ENCODE measurements at places on chromosomes 7 and 10.

- no peak for DNase-seq
Observed at GRCh38 chr10:129955601-129956285, 8.3 kb downstream of the EBF3 start.

DNA sequence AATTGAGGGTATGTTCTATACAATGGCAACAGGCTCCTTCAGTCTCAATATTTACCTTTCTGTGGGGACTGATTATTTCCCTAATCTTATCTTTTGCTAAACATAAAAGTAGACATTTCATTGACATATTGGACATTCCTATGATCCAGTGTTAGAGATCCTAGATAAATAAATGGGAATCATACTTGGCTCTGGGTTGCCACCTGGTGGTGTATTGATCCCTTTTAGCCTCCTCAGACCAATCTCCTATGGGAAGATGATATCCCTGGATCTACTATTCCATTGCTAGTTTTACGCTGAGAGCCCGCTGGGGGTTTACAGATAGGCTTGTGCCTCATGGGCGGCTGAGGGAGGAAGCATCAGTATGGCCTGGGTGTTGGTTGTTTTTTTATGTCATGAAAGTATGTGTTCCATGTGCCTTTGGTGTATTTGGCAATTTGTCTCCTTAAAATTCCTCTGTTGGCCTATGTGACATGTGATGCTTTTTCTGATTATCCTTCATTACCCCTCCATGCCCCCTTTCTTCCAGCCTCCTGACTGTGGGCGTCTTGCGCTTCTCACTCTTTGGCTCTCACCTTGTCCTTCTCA lies 18.8 kb downstream of the CELF2 start:
- DNase-seq: no peak

GRCh38 chr7:93188870-93189634 lies 37.2 kb downstream of the HEPACAM2 start:
- no peak for DNase-seq

- no peak for DNase-seq
Observed at GRCh38 chr7:79862447-79863210, 272.0 kb upstream of the GNAI1 start.

- no peak for DNase-seq
Observed at GRCh38 chr10:34726862-34727261, 88.2 kb downstream of the PARD3 start.

GRCh38 chr10:66772548-66773471 lies 153.0 kb upstream of the LRRTM3 start:
- no peak for DNase-seq

- DNase-seq: no peak
Observed at GRCh38 chr7:141714571-141714970, 6.4 kb downstream of the WEE2 start.

DNA sequence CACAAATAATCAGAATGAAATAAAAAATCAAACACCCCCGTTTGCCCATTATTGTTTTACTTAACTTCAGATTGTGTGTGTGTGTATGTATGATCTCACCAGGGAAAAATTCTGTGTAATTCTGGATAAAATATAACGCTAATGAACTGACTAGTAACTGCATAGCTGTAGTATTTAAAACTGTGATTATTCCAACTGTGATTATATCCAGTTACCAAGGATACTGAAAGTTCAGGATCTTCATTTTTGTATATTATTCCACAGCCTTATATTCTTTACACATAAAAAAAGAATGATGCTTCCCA lies 2.9 kb downstream of the TWIST1 start:
- DNase-seq: no peak

DNA sequence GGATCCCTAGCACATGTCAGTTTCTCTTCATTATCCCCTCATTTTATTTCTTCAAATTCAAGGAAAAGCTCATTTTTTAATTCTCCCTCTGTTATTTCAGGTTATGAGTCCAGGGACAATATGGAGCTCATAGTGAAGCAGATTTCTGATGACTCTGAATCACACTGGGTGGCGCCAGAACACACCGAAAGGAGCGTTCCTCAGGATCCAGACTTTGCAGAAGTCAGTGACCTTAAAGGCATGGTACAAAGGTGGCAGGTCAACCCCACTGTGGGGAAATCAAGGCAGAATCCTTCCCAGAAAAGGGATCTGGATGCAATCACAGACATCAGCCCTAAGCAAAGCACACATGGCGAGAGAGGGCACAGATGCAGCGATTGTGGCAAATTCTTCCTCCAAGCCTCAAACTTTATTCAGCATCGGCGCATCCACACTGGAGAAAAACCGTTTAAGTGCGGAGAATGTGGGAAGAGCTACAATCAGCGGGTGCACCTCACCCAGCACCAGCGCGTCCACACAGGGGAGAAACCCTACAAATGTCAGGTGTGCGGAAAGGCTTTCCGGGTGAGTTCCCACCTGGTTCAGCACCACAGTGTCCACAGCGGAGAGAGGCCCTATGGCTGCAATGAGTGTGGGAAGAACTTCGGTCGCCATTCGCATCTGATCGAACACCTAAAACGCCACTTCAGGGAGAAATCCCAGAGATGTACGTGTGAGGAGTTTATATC lies 21.4 kb downstream of the ZKSCAN5 start:
- no peak for DNase-seq

DNA sequence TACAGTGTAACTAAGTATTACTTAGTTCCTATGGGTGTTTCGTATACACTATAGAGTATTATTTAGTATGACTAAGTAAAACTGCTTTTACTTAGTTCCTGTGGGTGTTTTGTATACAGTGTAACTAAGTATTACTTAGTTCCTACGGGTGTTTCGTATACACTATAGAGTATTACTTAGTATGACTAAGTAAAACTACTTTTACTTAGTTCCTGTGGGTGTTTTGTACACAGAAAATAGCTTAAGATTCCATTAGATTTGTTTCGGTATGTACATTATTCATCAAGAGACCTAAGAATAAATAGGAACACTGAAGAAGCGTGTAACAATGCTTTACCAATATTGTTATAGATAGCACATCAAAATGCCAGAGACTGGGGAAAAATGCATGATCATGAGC lies 25.0 kb downstream of the IGF2BP3 start:
- no peak for DNase-seq

DNA sequence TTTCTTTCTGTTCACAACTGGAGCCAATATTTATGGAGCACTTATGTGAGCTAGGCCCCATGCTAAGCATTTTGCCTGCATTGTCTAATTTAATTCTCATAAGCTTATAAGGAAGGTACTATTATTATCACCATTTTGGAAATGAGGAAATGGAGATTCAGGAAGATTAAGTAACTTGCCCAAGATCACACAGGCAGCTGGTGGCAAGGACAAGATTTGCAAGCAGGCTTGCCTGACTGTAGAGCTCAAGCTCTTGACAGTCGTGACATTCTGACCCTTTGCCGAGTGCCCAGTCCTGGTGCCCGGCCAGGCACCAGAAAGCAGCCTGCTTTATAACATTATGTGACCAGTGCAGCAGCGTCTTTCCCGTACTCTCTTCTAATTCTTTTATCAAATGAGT lies 38.2 kb downstream of the WNT2 start:
- no peak for DNase-seq

DNA sequence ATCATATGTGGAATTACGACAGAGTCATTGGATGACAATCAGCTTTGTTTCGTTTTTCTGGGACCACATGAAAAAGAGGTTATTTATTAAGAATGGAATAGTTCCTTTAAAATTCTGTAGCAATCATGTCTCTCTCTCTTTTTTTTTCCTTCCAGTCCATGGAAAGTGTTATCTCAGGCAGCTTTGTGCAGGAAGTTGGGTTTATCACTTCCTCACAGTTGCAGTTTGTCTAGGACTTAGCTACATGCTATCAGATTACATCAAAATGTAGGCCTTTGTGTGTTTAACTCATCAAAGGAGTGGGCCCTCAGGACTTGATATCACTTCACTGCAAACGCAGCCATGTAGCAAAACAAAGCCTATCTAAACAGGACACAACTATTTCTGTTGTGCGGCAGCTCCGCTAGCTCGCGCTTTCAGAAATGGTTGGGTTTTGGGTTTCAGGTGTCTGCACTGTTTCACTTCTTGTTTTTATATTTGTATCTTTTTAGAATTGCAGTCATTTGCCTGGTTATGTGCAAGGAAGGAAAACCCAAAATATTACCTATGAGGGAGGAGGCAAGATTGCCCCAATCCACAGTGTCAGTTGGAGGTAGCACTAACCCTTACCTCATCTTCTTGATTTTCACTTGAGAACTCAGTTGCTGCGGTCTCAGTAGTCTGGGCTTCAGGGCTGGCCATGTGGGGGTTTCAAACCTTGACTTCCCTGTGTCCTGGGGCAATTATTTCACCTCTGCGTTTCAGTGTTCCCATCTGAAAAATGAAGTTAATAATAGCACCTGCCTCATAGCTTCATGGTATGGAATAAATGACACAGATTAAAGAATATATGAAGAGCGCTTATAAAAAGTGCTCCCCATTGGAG lies 66.7 kb downstream of the HHEX start:
- DNase-seq: no peak

GRCh38 chr10:124536496-124537050 lies 75.0 kb downstream of the LHPP start:
- DNase-seq: no peak

DNA sequence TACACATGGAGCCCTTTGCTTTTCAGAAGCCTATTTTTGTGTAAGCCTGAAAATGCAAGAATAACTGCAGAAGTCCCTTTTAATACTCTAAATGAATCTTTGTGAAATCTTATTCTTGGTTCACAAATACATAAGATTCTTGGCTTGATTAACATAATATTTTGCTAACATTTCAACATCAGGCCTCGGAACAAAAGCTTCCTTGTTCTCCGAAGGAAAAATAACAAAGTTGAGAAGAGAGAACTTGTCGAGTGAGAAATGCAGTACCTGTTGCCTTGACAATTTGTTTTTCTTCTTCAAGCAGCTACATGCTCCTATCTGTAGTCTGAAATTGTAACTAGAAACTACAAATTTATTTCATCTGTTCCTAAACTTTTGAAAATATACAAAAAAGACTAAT lies 8.5 kb downstream of the NT5C2 start:
- DNase-seq: no peak

GRCh38 chr7:90347759-90348158 lies 1.2 kb downstream of the GTPBP10 start:
- DNase-seq: no peak

DNA sequence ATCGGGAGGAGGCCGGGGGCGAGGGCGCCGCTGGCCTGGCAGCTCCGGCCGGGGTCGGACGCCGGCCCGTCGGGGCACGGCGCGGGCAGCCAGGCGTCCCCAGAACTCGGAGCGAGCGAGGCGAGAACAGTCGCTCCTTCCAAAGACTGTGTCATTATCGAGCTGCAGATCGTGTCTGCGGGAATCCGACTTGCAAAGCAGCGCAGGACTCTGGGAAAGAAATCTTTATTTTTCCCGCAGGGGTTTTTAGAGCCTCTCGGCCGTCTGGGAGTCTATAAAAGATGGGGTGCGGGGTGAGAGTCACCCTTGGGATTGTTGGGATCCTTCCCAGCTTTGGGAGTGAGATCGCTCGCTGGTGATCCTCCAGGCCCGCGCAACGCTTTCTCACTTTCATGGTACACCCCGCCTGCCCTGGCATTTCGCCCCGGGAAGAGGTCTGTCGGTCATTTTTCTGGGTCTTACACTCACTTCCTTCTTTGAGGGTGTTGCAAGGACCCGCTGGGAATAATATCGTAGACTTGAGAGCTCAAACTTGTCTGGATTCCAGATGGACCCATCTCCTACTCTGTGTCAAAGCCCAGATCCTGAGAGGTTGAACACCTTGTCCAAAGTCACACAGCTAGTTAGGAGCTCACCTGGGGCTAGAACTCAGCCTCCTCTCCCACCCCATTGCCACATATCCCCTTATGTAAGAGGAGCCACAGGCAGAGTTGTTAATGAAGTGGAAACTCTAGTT lies 1.0 kb downstream of the UBTD1 start:
- DNase-seq: no peak

DNA sequence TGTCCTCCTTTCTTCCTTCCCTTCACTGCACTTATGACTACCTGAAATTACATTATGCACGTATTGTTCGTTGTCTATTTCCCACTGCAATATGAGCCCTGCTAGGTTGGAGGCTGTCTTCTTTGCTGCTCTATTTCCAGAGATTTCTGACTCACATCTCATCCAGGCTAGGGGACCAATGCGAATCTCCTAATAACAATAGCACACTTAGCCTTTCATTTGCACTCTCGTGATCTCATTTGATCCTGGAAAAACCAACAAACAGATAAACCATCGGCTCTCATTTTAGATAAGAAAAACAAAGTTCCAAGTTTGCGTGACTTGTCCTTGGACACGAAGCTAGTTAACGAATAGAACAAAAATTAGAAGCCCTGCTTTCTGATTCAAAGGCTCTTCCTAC lies 1.4 kb downstream of the ZNF438 start:
- no peak for DNase-seq

- no peak for DNase-seq
Observed at GRCh38 chr10:1674501-1674900, 62.8 kb downstream of the ADARB2 start.

DNA sequence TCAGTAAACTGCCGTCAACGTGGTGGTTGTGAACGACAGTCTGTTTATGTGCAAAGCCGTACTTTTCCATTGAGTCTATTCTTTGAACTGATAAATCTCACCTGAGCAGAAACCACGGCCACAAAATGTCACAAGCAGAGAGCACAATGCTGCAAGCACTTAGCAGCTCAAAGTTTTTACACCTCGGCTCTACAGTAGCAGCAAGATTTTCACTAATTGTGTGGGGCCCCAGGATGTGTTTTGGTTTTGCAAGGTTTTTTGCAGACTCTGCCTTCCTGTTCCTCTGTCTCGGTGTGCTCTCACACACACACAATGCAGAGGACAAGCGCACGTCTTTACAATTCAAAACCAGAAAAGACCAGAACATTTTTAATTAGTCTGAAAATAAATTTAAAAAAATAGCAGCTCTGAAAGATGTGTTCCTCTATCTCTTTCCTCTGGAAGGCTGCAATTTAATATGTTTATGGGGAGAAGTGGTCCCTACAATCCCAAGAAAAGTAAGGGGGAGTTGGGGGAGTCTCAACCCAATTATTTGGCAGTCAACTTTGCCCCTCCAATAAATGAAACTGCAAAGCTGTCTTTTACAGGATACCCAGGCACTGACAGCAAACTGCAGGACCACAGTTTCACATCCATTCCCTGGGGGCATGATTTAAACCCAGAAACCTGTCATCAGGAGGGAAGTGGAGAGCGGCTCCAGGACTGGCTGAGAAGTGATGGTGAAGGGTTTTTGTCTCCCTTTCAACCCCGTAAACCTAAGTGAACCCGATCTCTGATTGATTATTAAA lies 73.8 kb upstream of the SFMBT2 start:
- DNase-seq: no peak

DNA sequence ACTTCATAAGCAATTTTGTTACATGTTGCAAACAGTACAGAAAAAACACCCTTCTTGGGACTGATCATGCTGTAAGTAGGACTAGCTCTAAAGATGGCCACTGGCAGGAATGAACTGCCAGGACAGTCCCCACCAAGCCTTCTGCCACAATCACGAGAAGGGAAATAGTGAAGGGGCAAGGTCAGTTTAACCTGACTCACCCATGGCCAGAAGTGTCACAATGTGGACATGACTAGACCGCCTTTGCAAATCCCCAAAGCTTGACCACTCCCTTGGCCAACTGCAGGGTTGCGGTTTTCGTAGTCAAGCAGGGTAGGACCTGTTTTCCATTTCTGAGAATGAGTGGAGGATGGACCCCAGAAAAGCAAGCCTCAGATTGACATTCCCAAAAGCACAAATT lies 19.4 kb upstream of the FRAT2 start:
- DNase-seq: no peak

Data from activated T-cell treated with anti-CD3 and anti-CD28 coated beads for 24 hours (primary cell).